ENCODE measurements at places on chromosomes 16 and 17. TPM values are rescaled to one million over a fixed set of nuclear protein-coding genes. Genes with fewer than 3 reads are reported as not detected.
A peak's percentile ranks its signal among the peaks of the same experiment; 100 is the strongest.

Gene KRT9
- total RNA-seq, result not detected

Gene KRTAP4-5
- not detected for total RNA-seq

Gene SDR42E2
- total RNA-seq, result not detected

DNA sequence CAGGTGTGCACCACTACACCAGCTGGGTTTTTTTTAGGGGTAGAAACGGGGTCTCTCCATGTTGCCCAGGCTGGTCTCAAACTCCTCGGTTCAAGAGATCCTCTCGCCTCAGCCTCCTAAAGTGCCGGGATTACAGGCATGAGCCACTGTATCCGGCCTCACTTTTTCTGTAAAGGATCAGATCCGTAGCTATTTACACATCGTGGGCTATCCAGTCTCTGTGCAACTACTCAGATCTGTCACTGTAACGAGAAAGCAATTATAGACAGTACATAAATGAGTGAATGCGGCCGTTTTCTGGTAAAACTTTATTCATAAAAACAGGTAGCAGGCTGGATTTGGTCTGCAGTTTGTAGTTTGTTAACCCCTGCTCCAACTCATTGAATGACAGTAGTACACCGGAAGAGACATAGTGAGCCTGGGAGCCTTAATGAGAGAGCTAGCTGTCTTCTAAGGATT, 44.5 kb downstream of the VMP1 start:
- no peak for DNase-seq

DNA sequence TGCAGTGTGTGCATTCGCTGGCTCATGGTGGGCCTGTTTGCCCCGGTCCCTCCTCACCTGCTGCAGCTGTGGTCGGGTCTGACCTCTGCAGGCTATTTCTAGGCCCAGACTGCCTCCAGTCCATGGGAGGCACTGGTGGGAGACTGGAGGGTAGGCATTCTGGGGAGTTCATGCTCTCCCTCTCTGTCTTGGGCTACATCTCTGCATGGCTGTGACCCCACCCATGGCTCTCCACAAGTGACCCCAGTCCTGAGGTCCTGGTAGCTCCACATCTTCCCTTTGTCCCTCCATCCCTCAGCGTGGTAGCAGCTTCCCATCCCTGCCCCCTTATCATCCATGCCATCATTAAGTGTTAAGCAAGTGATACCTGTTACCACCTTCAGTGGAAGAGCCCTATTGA, 107.8 kb upstream of the SEC14L1 start:
- no peak for DNase-seq

DNA sequence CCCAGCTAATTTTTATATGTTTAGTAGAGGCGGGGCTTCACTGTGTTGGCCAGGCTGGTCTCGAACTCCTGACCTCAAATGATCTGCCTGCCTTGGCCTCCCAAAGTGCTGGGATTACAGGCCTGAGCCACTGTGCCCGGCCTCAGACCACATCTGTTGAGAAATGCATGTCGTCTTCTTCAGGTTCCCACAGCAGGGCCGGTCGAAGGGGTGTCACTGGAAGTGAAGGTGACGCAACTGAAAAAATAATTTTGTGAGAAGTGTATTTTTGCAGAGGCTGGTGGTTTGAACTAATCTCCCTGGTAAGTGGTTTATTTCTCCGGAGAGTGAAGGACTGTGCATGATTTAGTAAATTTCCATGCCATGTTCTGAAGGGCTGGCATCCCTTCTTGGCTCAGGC, 33.4 kb upstream of the IL34 start:
- DNase-seq, result peak; percentile 47

DNA sequence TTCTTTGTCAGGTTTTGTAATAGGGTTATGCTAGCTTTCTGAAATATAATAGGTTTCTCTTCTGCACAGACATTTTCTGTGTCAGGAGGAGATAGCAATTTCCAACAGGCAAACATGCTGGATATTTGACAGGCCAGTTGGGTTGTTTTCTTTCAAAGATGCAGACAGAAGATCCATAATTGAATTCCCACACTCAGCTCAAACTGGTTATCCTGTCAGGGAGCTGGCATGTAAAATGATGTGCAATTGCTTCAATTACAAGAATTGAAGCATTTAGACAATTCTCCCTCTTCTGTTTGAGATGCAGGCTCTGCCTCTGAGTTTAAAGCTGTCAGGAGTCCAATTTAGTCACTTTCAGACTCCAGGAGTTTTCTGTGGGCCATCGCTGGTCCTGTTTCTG, 146.2 kb upstream of the ZKSCAN2 start:
- DNase-seq, result no peak

DNA sequence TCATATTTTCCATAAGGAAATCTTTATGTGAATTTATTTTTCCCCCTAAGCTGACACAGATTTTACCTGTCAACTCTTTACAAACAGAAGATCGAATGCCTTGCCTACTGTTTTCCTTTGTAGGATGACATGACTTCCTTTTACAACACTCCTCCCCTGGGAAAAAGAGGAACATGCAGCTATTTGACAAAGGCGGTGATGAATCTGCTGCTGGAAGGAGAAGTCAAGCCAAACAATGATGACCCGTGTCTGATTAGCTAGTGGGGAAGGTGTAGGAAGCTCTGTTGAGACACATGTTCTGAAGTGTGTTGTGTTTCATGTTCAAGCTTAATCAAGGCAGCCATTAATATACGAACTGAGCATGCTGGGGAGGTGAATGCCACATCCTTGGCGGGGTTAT, 238.0 kb downstream of the PHKB start:
- DNase-seq, result no peak

DNA sequence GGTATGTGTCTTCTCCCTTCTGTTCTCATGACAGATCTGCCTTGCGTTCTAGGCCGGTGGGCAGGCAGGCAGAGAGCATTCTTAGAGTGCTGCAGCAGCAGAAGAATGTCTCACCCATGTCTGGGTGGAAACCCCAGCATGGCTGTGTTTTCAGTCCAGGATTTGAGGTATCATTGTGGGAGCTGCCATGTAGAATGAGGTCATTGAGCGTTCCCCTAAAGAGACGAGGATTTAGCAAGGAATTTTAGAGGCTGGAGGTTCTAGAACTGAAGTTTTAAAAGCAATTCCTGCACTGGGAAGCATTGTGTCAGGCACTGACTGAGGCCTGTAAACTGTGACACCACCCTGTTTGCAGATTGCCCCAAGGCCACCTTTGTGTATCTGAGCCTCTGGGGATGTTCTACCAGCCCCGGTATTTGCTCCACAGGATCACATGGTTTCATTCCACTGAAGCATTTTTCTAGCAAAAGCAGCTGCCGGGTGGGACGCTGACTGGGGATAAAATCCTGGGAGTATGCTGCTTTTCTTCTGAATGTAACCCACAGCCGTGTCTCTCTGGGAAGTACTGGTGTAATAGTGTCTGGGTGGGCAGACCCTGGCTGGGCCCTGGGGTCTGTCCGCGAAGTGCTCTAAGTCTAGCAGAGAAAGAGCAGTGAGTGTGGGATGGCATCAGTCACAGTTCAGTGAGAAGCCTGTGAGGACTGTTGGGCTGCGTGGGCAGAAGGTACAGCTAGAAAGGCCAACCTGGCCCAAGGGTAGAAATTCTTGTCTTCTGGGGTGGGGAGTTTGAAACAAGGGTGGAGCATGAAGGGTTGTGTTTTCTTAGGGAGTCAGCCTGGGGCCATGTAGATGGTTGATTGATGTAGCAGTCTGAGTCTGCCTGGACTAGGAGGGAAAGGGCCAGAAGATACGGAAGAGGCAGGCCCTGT, 30.2 kb downstream of the PLCD3 start:
- DNase-seq, result no peak

GRCh38 chr17:77089124-77089490, 51.7 kb upstream of the SEC14L1 start:
- no peak for DNase-seq

DNA sequence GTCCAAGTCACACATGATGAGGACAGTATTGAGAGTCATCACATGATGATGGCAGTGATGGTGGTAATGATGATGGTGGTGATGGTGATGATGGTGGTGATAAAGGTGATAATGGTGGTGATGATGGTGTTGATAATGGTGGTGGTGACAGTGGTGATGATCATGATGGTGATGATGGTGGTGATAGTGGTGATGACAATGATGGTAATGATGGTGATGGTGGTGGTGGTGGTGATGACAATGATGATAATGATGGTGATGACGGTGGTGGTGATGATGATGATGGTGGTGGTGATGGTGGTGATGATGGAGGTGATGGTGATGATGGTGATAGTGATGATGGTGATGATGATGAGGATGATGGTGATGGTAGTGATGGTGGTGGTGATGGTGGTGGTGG, 190.2 kb upstream of the ZNF469 start:
- no peak for DNase-seq

DNA sequence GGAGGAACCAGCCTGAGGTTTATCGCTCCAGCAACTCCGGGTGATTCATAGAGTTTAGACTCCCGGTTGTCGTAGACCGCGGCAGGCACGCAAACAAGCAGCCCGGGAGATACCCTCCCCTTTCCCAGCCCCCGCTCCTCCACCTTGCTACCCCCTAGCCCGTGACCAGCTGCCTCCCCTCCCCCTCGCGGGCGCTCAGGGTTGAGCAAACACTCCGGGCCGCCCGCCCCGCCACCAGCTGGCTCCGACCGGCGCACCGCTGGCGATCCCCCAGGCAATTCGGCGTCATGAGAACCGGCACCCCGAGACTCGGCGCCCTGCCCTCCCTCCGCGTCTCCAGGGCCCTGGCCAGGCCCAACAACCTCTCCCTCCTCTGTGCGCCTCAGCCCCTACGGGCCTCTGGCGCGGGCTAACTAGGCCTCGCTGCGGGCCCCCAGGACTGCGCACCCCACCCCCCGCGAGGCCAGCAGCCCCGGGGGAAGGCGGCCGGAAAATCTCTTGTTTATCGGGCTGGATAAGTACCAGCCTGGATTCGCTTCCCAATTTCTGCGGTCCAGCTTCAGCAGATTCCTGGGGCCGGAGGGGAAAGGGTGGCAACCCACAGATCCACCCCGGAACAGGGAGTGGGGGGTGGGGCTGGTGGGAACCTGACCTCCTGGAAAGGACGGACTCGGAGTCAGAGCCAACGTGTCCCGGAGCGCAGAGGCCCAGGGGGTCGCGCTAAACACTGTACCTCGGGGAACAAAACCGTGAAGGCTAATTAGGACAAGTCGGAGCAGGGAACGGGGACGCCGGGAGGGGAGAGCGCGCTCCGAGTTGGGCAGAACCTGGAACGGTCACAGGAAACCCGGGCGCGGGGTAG, 951 bp upstream of the GPRC5C start:
- DNase-seq, result peak; percentile 84

Data from sciatic nerve (tissue), 2 donors.